ENCODE measurements at places on chromosomes 6 and 20. TPM values are rescaled to one million over a fixed set of nuclear protein-coding genes. Genes with fewer than 3 reads are reported as not detected.

The TCF21 gene
- total RNA-seq, result not detected

The GCNT2 gene
- total RNA-seq, result 4.1 TPM

The TTLL9 gene
- not detected for total RNA-seq

The SLC32A1 gene
- total RNA-seq, result not detected

The TFAP2C gene
- total RNA-seq, result not detected

The HLA-DOB gene
- 1.9 TPM for total RNA-seq

The CRISP2 gene
- total RNA-seq, result not detected

The C20orf141 gene
- total RNA-seq, result not detected

DNA sequence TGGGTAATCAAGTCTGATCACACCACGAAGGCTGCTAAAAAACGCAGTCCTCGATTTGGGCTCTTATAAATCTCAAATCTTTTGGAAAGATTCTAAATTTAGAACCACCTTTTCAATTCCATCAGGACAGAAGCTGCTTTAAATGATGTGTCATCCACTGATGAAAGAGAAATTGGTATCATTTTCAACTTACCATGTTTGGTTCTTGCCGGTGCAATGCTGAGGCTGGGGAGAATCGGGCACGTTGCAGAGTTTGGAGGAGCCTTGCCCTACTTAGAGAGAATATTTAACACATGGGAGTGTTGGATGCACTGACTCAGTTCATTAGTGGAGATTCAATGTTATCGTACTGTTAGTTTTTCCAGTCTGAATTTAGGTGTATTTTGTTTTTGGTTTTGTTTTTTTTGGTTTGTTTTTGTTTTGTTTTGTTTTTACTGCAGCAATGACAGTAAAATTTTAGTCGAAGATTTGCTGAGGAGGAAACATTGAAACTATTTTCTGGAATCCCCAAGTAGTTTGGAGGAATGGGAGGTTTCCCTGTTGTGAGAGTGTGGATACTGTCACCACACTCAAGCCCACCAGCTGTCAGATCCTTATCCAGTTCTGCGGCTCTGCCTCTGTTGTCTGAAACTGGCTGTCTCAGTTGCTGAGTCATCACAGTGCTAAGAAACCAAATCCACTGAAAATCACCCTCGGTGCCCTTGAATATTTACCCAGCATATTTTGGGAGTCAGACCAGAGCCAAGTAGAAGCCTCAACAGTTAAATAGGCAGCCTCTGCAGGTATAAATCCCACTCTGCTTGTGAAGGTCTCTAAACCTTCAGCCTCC is 497.0 kb downstream of the BTBD3 start:
- DNase-seq, result no peak

- no peak for DNase-seq
These were observed 127.5 kb upstream of the TNFAIP3 start for GRCh38 chr6:137739544-137739943.

- no peak for DNase-seq
These were observed 53.0 kb downstream of the ELOVL2 start for GRCh38 chr6:10991115-10991514.

DNA sequence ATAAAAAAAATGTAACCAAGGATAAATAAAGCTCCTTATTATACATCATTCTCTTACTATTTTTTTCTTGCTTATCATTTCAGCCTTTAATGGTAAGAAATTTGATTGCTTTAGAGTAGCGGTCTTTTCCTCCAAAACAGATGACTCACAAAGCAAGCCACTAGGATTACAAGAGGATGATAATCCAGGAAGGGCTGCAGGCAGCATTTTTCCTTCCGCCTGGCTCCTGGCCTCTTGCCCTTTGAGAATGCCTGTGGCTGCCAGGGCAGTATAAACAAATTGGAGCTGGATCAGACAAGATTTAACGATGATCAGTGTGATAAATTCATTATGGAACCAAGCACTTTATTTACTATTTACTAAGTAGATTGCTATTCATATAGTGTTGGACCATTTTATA is 9.7 kb upstream of the FBXL4 start:
- no peak for DNase-seq

- DNase-seq, result no peak
These were observed 25.9 kb upstream of the AGPAT4 start for GRCh38 chr6:161299726-161300125.

- no peak for DNase-seq
These were observed 91.0 kb downstream of the UNC5CL start for GRCh38 chr6:40947876-40948526.

GRCh38 chr6:28078050-28078449 is 2.3 kb upstream of the ZNF165 start:
- no peak for DNase-seq

DNA sequence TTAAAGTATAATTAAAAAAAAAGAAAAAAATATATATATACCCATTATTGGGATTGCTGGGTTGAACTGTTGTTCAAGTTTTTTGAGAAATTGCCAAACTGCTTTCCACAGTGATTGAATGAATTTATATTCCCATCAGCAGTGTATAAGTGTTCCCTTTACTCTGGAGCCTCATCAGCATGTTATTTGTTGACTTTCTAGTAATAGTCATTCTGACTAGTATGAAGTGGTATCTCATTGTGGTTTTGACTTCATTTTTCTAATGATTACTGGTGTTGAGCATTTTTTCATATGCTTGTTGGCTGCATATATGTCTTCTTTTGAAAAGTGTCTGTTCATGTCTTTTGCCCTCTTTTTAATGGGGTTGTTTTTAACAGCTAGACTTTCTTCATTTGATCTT is 1260.8 kb upstream of the GJE1 start:
- DNase-seq, result no peak

DNA sequence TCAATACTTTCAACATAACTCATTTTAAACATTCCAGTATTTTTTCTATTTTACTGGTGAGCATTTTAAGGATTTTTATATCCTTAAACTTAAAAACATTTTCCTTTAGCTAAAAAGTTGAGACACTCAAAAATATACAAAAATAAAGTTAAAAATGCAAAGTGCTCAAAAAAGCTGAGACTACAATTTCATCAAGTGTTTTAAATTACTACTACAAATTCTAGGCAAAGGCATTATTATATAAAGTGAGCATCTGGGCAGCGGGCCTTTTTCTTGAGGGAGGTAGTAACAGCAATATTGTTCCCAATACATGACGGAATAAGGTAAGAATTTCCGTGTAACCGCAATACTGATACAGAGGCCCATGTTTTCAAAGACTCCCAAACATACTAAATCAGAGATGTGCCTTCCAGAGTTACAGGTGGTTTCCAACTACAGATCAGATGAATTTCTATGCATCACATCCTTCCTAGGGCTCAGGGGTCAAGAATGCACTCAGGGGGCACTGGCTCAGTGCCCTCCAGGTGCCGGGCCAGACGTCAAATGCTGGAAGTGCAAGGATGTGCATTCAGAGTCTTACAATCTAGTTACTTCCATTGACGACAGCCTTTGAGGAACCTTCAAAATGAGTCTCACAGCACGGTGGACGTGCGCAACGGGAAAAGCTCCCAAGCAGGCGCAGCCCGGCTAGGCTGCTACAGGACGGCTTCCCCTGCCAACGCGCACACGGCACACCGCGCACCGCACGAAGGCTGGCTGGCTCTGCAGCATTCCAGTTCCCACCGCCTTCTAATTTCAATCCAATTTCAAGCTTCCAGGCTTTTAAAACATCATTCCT is 1.7 kb downstream of the PHF10 start:
- peak; percentile 42 for DNase-seq

DNA sequence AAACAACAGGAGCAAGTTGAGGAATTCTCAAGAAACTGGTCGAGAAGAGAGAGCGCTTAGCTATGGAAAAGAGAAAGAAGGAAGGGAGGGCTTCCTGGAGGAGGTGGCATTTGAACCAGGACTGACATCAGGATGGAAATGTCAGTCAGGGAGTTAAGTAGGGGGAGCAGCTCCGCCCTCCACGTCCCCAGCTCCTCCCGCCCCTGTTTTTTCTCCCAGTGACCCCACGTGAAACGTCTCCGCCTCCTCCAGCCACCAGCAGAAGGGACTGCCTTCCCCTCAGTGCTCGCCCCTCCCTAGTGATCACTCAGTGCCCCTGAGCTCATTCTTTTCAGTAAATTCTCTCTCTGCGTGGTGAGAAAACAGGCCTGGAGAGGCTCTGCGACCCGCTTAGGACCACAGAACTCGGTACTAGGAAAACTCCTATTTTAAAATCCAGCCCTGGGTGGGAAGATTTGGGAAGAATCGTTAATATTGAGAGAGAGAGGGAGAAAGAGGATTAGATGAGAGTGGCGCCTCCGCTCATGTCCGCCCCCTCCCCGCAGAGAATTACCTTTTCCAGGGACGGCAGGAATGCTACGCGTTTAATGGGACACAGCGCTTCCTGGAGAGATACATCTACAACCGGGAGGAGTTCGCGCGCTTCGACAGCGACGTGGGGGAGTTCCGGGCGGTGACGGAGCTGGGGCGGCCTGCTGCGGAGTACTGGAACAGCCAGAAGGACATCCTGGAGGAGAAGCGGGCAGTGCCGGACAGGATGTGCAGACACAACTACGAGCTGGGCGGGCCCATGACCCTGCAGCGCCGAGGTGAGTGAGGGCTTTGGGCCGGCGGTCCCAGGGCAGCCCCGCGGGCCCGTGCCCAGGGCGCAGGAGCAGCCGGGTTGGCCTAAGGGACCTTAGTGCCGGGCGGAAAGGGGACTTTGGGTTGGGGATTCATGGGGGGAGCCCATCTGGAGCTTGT is 4.6 kb downstream of the HLA-DPB1 start:
- no peak for DNase-seq

- DNase-seq, result no peak
These were observed 51.5 kb downstream of the PTPRT start for GRCh38 chr20:43138061-43138770.

DNA sequence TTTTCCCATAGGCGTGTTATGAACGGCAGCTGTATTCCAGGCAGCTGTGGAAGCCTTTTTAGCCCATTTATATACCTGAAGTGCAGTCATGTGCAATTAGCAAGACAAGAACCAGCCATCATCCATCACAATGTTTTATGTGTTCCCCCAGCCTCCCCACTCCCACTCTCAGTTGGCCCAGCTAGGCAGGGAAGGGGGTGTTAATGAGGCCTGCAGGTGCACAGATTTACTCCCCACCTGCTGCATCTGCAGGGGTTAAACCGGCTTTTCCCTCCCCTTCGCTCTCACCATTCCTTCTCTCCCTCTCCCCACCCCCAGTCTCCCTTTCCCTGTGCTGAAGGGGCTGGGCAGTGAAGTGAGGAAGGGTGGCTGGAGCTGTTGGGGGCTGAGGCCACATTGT is 149.8 kb upstream of the AKAP12 start:
- no peak for DNase-seq

DNA sequence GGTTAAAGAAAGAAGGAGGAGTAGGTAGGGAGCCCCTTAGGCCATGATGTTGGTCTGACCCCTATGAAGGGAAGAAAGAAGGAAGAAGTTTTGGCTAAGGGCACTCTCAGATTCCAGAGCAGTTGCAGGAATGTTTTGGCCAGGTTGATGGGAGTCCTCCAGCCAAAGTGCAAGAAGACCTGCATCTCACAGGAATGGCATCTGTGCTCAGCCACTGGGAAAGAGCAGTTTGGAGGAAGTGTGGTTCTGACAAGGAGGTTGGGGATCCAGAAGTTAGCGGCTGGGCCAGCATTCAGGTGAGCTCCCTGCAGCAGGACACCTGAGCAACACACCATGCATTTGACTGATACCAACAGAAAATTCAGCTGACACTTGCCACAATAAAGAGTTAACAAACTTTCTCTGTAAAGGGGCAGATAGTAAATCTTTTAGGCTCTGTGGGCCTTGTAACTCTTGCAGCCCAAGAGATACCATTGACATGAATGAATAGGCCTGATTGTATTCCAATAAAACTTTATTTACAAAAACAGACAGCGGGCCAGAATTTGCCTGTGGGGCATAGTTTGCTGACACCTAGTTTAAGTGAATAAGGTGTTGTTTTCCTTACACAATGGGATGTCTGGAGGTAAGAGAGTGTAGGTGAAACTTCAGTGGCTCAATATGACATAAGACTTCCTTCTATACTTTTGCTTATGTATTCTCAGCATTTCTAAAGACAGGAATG is 71.0 kb downstream of the EDN1 start:
- DNase-seq, result no peak

DNA sequence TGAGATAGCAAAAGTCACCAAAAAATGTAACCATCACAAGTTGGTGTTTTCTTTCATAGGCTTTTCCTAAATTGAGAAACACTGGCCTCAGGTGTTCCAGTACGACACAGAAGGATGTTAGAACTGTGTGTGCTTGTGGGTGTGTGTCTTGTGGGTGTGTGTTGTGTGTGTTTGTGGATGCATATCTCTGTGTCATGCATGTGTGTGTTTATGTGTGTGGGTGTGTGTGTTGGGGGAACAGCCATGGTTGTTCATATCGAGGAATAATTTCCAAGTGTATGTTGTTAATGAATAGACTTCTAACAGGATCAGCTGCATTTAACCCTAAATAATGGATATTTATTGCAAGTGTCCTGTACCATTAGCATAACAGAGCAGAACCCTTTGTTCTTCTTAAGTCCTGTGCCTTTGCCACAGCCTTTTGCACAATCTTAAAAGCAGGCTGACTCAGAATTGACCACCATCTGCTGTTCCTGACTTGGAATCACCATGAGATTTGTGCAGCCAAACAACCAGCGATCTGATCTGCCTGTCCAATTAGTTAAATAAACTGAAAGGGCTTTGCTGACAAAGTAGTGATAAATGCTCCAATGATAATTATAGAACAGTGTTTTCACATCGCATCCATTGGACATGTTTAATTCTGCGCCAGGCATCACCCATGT is 7.6 kb downstream of the CD93 start:
- no peak for DNase-seq

DNA sequence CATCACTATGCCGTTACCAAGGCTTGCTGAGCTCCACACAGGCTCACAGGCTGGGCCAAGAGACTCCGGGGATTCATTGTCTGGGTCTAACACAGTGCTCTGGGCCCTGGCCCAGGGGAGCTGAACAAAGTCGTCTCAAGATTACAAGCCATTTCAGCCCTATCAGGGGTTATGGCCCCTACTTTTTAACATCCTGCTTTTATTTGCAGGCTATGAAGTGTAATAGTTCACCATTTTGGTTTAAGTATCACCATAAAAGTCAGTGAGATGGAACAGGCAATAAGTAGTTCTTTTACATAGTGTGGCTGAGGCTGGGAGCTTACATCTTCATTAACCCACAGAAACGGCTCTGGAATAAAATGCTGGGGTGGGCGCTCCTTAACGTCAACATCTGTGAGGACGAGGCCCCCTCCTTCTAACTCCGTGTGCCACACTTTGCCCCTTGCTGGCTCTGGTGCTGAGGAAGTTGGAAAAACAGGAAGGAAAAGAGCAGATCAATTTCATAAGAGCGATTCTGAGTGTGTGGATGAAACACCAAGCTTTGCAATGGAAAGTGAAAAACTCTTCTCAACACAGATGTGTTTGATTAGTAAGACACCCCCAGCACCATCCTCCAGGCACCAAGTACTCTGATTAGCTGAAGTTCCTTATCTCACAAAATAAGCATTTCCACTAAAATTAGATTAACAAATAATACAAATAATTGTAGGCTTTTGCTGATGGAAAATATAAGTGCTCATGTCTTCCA is 447.3 kb downstream of the MAFB start:
- no peak for DNase-seq
